ENCODE measurements at places on chromosomes 7 and 10. TPM values are rescaled to one million over a fixed set of nuclear protein-coding genes. Genes with fewer than 3 reads are reported as not detected.

DNA sequence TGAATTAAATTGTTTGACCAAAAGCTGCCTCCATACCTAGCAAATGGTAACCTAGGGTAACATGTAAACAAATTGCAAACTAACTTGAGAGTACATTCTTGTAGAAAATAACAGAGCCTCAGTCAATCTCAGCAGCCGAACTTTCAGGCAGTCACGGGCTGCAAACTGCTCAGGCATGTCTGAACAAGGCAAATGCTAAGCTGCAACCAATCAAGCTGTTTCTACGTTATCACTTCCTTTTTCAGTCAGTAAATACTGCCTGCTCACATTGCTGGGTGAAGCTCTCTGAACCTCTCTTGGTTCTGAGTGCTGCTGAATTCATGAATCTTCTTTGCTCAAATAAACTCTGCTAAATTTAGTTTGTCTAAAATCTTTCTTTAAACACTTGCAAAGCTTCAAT lies 1212.4 kb downstream of the SORCS1 start:
- no peaks in the 10 kb centered on the region for H3K36me3 ChIP-seq
- no peak overlapping the region for H3K27ac ChIP-seq
- no peaks in the 10 kb centered on the region for H3K4me1 ChIP-seq
- no peak for DNase-seq

The TMEM254 gene
- total RNA-seq = 16.2 TPM

DNA sequence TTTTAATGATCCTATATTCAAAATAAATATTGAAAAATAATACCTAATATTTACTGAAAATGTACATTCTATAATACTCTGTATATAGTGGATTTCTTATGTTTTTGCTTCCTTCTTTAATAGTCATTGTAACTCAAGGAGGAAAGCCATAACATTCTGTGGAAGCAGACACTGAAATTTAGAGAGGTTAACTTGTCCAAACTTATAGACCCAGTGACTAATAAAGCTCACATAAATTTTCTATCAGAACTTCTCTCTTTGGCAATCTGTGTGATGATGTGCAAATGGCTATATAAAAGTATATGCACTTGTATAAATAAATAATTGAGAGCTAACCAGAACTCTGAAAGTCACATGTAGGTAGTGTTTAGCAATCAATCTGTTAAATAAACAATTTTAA lies 26.1 kb downstream of the GNAT3 start:
- no peak for DNase-seq
- no peak overlapping the region for H3K4me3 ChIP-seq
- H3K4me1 ChIP-seq = peaks cover 3% of the 10 kb centered on the region
- H3K27ac ChIP-seq = no peak overlapping the region

DNA sequence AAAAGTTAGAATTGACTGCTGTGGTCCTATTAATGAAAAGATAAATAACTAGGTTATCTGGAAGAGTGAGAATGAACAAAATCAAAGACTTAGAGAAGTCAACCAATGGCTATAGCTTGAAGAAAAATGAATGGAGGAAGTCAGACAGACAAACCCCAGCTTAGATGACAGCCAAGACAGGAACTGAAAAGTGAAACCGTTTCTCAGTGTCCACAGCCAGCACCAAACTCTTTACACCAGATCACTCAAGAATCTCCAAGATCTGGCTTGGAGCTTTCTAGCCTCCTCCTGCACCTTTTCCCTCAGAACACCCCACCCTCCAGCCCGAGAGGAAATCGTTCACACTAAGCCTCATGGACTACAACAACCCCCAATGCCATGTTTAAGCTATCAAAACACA lies 167.0 kb downstream of the SFMBT2 start:
- no peak overlapping the region for H3K4me3 ChIP-seq
- no peak for DNase-seq
- no peak overlapping the region for H3K27ac ChIP-seq
- H3K36me3 ChIP-seq = no peaks in the 10 kb centered on the region

The PTER gene
- total RNA-seq = 7.4 TPM

The ZNF727 gene
- total RNA-seq = 1.4 TPM

GRCh38 chr10:42755556-42756093 lies 27.0 kb upstream of the BMS1 start:
- no peaks in the 10 kb centered on the region for H3K36me3 ChIP-seq
- H3K27me3 ChIP-seq = peaks cover 28% of the 10 kb centered on the region
- no peak overlapping the region for H3K4me3 ChIP-seq
- H3K27ac ChIP-seq = no peak overlapping the region
- no peak for DNase-seq
- peaks cover 20% of the 10 kb centered on the region for H3K4me1 ChIP-seq

DNA sequence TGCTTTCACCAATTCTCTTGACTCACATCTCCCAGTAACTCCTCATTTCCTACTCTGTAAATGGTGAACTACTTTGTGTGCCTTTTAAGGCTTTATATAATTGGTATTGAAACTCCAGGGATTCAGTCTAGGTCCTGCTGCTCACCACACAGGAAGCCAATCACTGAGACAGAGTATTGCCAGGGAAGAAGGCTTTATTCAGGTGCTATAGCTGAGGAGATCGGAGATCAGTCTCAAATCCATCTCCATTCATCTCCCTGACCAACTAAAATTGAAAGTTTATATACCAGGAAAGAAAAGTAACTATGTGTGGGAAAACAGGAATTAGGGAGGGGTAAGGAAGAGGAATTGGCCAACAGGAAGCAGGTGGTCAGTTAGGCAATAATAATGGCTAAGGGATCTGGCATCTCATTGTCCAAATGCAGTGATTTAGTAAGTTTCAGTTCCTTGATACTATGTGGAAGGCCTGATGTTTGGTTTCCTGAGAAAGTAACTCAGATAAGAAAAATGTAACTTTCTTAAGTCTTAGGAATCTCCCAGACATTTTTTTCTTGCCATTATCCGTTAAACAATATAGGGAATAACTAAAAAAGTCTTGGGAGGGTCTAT lies 10.2 kb upstream of the SDHAF3 start:
- H3K4me1 ChIP-seq = no peaks in the 10 kb centered on the region
- H3K27me3 ChIP-seq = no peaks in the 10 kb centered on the region
- no peak overlapping the region for H3K27ac ChIP-seq
- H3K4me3 ChIP-seq = no peak overlapping the region
- no peaks in the 10 kb centered on the region for H3K36me3 ChIP-seq

- no peak overlapping the region for H3K27ac ChIP-seq
- H3K27me3 ChIP-seq = no peaks in the 10 kb centered on the region
- DNase-seq = no peak
- H3K36me3 ChIP-seq = no peaks in the 10 kb centered on the region
- H3K4me3 ChIP-seq = no peak overlapping the region
Measured at GRCh38 chr10:108990441-108990840, 932.9 kb downstream of the XPNPEP1 start.

- no peaks in the 10 kb centered on the region for H3K36me3 ChIP-seq
- H3K27me3 ChIP-seq = peaks cover 13% of the 10 kb centered on the region
- no peak within 1 kb of the TSS for H3K4me3 ChIP-seq
Measured at GRCh38 chr7:86643561-86644281, at the start of gene GRM3. TSS of gene GRM3 (plus strand) at chr7:86643909. CDS start at chr7:86765146, 121,237 bp downstream.

The MYPN gene
- total RNA-seq = not detected

The C10orf105 gene
- 0.07 TPM for total RNA-seq

The SBDS gene
- 77.2 TPM for total RNA-seq

The LEP gene
- 0.29 TPM for total RNA-seq

DNA sequence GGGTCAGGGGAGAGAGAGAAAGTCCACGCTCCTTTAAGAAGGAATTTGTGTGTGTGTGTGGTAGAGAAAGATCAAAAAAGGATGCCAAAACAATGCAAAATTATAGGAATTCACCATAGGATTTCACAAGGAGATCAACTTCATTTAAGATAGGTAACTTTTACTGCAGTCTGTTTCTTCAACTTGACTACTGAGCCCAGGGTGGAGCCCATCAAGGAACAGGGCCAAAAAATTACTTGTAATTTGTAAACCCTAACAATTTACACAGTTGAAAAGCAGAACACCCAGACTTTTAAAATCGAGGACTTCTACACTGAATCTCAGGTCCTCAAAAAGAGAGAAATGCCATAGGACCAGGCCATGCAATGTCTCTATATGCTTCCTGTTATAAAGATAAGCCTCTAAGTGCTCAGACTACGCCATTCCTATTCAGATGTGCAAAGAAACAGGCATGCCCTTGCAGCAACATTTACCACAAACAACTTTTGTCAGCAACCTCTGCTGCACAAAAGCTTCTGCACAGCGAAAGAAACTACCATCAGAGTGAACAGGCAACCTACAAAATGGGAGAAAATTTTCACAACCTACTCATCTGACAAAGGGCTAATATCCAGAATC lies 10.6 kb upstream of the GIMAP4 start:
- no peak overlapping the region for H3K4me3 ChIP-seq
- H3K4me1 ChIP-seq = no peaks in the 10 kb centered on the region
- DNase-seq = no peak
- H3K36me3 ChIP-seq = no peaks in the 10 kb centered on the region

- no peaks in the 10 kb centered on the region for H3K27me3 ChIP-seq
- H3K4me1 ChIP-seq = no peaks in the 10 kb centered on the region
- no peak overlapping the region for H3K27ac ChIP-seq
- H3K4me3 ChIP-seq = no peak overlapping the region
Measured at GRCh38 chr7:44776211-44776610, 20.3 kb upstream of the PPIA start.

- no peak overlapping the region for H3K27ac ChIP-seq
- no peaks in the 10 kb centered on the region for H3K36me3 ChIP-seq
- no peak overlapping the region for H3K4me3 ChIP-seq
- no peak for DNase-seq
- peaks cover 8% of the 10 kb centered on the region for H3K4me1 ChIP-seq
Measured at GRCh38 chr10:72267819-72268399, 5.8 kb upstream of the DDIT4 start.

The AUTS2 gene
- total RNA-seq = 10.9 TPM

DNA sequence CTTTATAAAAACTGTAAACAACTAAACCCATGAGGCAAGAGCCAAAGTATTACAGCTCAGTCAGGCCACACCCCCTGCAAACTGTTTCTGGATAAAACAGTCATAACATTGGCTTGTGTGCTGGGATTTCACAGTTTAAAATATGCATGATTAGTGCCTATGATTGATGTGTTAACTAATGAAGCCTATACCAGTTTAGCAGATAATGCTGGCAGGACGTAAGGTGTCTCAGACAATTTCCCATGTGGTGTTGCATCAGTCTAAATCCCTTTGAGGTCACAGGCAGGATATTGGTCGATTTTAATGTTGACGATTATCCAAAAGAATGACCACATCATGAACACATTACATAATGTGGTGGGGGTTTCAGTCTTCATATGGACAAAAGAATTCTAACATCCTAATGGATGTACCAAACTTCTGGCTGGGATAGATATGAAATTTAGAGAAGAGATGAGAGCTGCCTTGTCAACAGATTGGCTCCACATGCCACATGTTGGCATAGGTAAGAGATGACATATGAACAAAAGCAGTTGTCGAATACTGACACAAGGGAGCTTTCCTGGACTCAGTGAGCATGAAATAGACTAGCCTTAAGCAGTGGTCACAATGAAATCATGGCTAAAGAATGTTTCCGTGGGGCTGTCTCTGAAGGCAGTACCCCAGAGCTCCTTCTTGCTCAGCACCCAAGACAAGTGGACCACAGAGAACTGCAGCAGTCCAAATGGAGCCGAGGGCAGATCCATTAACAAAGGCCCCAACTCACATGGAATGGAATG lies 445.6 kb downstream of the GFRA1 start:
- H3K27me3 ChIP-seq = no peaks in the 10 kb centered on the region
- H3K27ac ChIP-seq = no peak overlapping the region
- H3K4me3 ChIP-seq = no peak overlapping the region
- H3K4me1 ChIP-seq = no peaks in the 10 kb centered on the region

GRCh38 chr7:101232141-101232850 lies 5.3 kb downstream of the CLDN15 start:
- no peak for DNase-seq
- peak overlapping the region; percentile 42 for H3K4me3 ChIP-seq
- H3K36me3 ChIP-seq = peaks cover 12% of the 10 kb centered on the region

The AGMO gene
- total RNA-seq = 0.34 TPM

The SLC26A3 gene
- total RNA-seq = not detected

DNA sequence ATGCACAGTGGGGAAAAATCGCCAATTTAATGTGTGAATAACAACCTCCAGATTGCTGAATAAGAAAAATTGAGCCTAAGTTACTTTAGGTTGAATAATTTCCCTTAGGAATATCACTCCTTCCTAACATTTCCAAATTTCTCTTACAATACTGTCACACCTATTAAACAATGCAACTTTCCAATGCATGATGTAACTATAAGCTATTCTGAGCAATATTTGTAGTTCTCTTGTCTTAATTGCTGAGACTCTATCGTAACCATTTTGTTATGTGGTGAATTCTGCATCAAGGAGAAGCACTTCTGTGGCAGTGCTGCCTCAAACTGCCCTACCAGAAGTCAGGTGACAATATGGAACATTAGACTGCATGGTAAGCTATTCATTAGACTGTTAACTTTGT lies 386.7 kb upstream of the LRRN3 start:
- H3K27ac ChIP-seq = no peak overlapping the region
- no peaks in the 10 kb centered on the region for H3K36me3 ChIP-seq
- H3K4me1 ChIP-seq = no peaks in the 10 kb centered on the region
- no peaks in the 10 kb centered on the region for H3K27me3 ChIP-seq
- no peak overlapping the region for H3K4me3 ChIP-seq

The AS3MT gene
- 177 TPM for total RNA-seq

- no peak overlapping the region for H3K4me3 ChIP-seq
- DNase-seq = no peak
- H3K27me3 ChIP-seq = no peaks in the 10 kb centered on the region
- no peak overlapping the region for H3K27ac ChIP-seq
- H3K36me3 ChIP-seq = no peaks in the 10 kb centered on the region
Measured at GRCh38 chr7:11737723-11738122, 94.3 kb downstream of the THSD7A start.

- H3K27me3 ChIP-seq = no peaks in the 10 kb centered on the region
- no peaks in the 10 kb centered on the region for H3K36me3 ChIP-seq
Measured at GRCh38 chr7:50469181-50469580, 19.0 kb upstream of the FIGNL1 start.

DNA sequence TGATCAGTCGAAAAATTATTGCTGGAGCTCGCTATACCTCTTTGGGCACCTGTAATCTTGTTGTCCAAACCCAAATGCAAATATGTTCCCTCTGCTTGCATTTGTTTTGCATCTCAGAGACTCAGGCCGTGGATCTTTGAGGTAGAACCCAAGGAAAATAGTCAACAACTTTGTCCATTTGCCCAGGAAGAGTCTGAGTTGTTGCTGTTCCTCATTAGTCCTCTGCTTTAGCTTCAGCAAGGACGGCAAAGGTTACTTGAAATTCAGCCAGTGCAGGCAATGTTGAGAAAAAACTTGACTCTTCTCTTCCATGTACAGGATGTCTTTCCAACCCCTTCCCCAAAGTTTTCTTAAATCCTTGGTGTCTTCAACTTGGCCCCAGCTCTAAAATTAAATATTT lies 45.8 kb downstream of the PDK4 start:
- no peak overlapping the region for H3K4me3 ChIP-seq
- no peaks in the 10 kb centered on the region for H3K27me3 ChIP-seq
- DNase-seq = no peak
- peak overlapping the region; percentile 92 for H3K27ac ChIP-seq
- H3K36me3 ChIP-seq = no peaks in the 10 kb centered on the region
- H3K4me1 ChIP-seq = peaks cover 80% of the 10 kb centered on the region

The JAKMIP3 gene
- total RNA-seq = 0.80 TPM

The HOXA11 gene
- total RNA-seq = 1.4 TPM

DNA sequence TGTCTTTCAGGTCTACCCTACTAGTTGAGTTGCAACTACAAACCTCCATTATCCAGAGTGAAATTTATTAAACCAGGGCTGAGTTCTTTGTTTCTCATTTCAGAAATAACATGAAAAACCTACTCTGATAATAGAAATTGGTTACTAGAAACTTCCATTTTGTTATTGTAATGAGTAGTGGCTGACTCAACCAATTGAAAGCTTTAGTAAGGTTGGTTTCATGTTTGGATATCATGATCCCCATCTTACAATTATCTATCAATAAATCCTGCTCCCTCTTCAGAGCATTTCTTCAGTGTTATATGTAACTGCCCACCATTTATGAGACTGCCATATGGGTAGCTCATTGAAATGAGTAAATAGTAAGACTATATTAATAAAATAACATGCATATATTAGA lies 16.9 kb downstream of the MDFIC start:
- H3K4me1 ChIP-seq = peaks cover 16% of the 10 kb centered on the region
- H3K27me3 ChIP-seq = no peaks in the 10 kb centered on the region
- H3K4me3 ChIP-seq = no peak overlapping the region
- no peaks in the 10 kb centered on the region for H3K36me3 ChIP-seq
